Activated CD4-positive, CD25-positive, alpha-beta regulatory T cell treated with anti-CD3 and anti-CD28 coated beads, Interleukin-2, amount 50 U/mL, for 24 hours (primary cell): ENCODE measurements at places on chromosomes 3 and 15.

GRCh38 chr3:29240248-29240647, 40.6 kb upstream of the RBMS3 start:
- ATAC-seq: no peak

- ATAC-seq: no peak
Measured at GRCh38 chr15:78012643-78013077, 64.9 kb downstream of the TBC1D2B start.

DNA sequence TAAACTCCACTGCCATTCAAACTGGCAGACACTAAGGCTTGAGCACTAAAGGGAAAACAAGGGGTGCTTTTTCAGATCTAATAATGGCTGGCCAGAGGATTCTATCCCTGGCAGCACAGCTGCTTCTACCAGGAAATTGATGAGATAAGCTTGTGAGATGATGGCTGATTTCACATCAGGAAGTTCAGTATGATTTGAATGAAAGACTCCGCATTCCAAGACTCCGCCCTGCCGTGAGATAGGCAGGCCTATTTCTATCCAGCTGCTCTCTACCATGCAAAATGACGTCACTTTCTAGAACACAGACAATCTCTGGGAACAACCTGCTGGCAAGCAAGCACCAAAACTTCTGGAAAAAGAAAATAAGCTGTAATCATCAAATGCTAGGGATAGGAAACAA, 171.8 kb downstream of the WDR76 start:
- no peak for ATAC-seq

DNA sequence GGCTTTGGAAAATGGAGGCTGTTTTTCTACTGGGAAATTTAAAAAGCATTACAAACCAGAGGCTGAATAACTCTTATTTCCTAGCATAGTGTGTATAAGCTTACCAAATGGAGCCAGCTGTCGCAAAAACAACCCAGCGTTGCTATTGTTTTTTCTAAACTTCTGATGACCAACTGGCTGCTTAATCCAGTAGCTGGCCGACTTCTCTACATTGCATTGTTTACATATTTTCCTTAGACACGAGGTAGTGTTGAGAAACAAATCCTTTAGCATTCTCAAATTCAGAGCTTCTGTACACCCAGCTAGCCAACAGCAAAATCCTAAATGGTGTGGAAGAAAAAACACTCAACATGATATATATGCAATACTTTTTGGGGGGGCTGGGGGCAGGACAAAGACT, 161.0 kb upstream of the ADAMTS9 start:
- ATAC-seq: no peak

DNA sequence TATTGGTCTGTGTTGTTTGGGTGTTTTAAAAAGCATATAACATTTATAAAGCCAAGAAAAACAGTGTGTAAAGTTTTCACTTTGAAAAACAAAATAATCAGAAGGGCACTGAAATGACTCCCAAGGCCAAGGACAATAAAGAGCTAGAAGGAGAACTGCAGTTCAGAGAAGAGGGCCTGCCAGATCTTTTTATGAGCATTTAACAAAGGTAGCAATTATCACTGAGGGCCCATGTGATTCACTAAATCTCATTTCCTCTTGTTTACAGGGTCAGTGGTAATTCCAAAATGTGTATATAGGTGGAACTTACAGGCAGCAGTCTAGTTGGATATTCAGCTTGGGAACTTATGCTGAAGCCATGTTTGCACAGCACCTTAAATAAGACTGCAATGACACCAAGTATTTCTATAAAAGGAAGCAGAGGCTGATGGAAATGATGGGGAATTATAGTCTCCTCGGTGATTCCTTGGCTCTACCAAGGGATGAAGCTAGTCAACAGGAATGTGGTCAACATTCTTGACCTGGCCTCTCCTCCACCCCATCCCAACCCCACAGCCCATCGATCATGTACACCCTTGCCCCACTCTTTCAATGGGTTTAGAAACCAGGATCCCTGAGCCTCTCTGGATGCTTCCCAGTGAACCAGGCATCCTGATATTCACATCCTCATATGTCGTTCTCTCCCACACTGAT, 54.4 kb upstream of the THUMPD3 start:
- no peak for ATAC-seq

GRCh38 chr3:27485866-27486265, 1.7 kb upstream of the SLC4A7 start:
- ATAC-seq: no peak

DNA sequence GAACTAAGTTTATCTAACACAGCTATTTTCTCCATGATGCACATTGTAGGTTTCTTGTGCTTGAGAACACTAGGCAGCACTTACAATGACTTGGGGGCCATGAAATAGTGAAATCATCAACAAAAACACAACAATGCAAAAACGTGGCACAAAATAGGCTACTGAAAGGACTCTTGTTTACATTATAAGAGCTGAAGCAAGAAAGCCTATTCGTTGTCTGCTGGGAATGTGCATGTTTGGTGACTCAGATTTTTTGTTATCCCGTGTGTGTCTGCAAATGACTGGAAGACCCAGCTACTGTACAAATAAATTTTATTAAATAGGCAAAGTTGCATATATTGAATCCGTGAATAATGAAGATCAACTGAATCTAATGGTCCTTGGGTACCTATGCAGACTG, 85.0 kb downstream of the TCF12 start:
- no peak for ATAC-seq

- no peak for ATAC-seq
Measured at GRCh38 chr3:50983887-50984286, 309.2 kb downstream of the DOCK3 start.

DNA sequence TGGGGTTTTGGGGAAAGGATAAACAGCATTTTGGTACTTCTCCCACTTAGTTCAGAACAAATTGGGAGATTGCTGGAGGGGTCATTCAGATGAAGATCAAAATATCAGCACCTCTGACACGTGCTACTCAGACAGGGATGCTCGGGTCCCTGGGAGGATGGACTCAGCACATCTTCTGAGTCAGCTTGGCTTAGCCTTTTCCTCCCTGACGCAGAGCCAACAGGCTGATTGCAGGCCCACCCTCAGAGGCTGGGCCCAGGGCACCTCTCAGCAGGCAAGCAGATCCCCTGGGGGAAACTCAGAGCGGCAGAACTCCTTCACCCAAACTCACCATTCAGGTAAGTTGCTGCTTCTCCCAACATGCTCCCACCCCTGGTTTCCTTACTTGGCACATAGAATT, 304.9 kb downstream of the TLE3 start:
- ATAC-seq: no peak

- no peak for ATAC-seq
Measured at GRCh38 chr3:4595710-4596113, 102.6 kb downstream of the ITPR1 start.

GRCh38 chr3:46368569-46368968, 2.2 kb upstream of the CCR5 start:
- ATAC-seq: peak; percentile 29

GRCh38 chr3:30069056-30069455, 537.3 kb upstream of the TGFBR2 start:
- ATAC-seq: no peak
